OCI-LY7 (cell line): ENCODE measurements at places on chromosomes 12 and 14. TPM values are rescaled to one million over a fixed set of nuclear protein-coding genes. Genes with fewer than 3 reads are reported as not detected.

The GLS2 gene
- not detected in 2 replicates for total RNA-seq

The RILPL2 gene
- total RNA-seq, result 5.5 and 6.8 TPM in 2 replicates

The GDF11 gene
- total RNA-seq, result 18.0 and 19.9 TPM in 2 replicates

The SVOP gene
- not detected in 2 replicates for total RNA-seq

The OLR1 gene
- total RNA-seq, result not detected in 2 replicates

The PTPRO gene
- 0.23 TPM in 1 of 2 replicates, not detected in the other for total RNA-seq

The RNASE4 gene
- total RNA-seq, result not detected in 2 replicates

The TCL1B gene
- total RNA-seq, result 5.6 and 5.7 TPM in 2 replicates

The RNASE1 gene
- total RNA-seq, result not detected in 2 replicates

The NINJ2 gene
- 3.5 and 4.4 TPM in 2 replicates for total RNA-seq

The SLC10A1 gene
- not detected in 2 replicates for total RNA-seq

The DNAI7 gene
- total RNA-seq, result not detected in 2 replicates

The C12orf54 gene
- not detected in 2 replicates for total RNA-seq

The RAPGEF3 gene
- total RNA-seq, result 2.9 and 4.7 TPM in 2 replicates

The NELL2 gene
- 0.85 and 0.95 TPM in 2 replicates for total RNA-seq

The CISTR gene
- total RNA-seq, result 1.3 and 3.2 TPM in 2 replicates

The TTC6 gene
- not detected in 2 replicates for total RNA-seq

The BAG5 gene
- total RNA-seq, result 36.3 and 38.7 TPM in 2 replicates

The VDR gene
- total RNA-seq, result 1.9 and 2.4 TPM in 2 replicates

The GDF3 gene
- not detected in 2 replicates for total RNA-seq
